ENCODE measurements at places on chromosomes 2 and 18.

GRCh38 chr18:73626859-73627258, 520.8 kb downstream of the FBXO15 start:
- DNase-seq, result no peak

- peak; percentile 53 for DNase-seq
These were observed 98.9 kb downstream of the PHLPP1 start for GRCh38 chr18:62814132-62814759.

GRCh38 chr2:2842466-2842865, 511.4 kb upstream of the MYT1L start:
- DNase-seq, result no peak

GRCh38 chr2:181553244-181553643, 96.1 kb downstream of the ITGA4 start:
- DNase-seq, result no peak

DNA sequence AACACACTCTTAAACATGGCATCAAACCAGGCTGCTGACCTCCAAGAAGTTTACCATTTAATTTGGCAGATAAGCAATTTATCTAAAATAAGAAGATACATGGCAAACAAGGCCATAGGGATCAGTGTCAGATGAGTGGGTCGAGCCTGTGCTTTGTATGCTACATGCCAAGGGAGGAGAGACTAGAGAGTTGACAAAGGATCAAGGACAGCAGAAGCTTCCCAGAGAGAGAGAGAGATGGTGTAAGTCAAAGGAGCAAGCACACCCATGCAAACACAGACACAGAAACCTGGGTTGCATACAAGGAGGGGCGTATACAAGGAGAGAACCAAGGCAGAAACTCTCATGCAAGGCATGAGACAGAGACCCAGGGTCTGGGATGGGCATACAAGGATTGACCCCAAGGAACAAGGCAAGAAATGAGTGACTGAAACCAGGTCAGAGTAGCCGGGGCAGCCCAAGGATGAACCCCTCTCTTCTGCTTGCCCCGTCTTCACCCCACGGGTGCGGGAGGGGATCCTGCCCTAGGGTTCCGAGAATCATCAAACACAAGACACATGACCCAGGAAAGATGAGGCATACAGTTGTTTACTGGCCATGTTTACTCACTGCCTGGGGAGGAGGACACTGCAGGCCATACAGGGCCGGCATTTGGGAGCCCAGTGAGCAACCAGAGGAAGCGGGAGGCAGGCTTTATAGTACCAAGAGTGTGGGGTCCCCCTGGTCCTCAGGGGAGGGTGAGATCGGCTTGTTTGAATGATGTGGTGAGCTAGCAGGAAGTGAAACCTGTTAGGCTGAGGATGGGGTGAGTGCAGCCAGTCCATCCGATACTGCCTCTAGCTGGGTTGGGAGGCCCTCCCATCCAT, 529.2 kb upstream of the ID2 start:
- DNase-seq, result no peak

DNA sequence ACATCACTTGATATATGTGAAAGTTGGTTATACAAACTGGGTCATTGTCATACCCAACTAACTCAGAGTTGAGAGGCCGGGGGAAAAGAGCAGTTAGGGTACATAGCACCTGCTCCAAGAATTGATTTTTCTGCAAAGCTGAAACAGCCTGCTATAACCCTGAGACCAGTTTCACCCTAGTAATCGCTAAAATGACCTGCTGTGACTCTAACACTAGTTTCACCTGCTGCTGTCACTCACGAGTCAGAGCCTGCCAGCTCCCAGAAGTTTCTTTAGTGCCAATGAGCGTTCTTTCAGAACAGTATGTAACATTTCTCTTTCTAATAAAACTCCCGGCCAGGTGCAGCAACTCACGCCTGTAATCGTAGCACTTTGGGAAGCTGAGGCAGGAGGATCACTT, 28.0 kb downstream of the SRSF7 start:
- no peak for DNase-seq

GRCh38 chr2:109371481-109372170, 242.1 kb downstream of the SEPTIN10 start:
- no peak for DNase-seq

- peak; percentile 85 for DNase-seq
These were observed 60.7 kb downstream of the TTC27 start for GRCh38 chr2:32688541-32688940.

- DNase-seq, result peak; percentile 65
These were observed at the start of gene OSR1 for GRCh38 chr2:19358242-19359020. TSS of gene OSR1 (minus strand) at chr2:19358623. CDS start at chr2:19353805, 4,818 bp downstream.

DNA sequence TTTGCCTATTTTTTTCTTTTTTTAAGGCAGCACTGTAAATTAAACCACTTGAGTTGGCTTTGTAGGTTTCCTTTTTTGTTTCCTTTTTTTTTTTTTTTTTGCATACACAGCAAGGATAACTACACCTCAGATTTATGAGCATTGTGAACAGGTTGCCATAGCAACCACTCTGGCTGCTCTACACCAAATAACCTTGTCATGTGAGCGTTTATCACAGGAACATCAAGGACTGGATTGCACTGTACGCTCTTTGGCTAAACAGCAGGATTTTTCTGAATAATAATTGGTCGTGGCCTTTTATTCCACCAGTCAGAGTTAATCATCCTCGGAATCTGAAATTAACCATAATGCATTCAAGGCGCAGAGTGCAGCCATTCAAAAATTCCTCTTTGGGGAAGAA, 199.1 kb upstream of the SLC14A2 start:
- DNase-seq, result peak; percentile 5

GRCh38 chr2:200396781-200397242, 90.3 kb downstream of the SPATS2L start:
- peak; percentile 50 for DNase-seq
